Right hindlimb (tissue), 1 donor: ENCODE measurements at places on chromosomes 4 and X.

DNA sequence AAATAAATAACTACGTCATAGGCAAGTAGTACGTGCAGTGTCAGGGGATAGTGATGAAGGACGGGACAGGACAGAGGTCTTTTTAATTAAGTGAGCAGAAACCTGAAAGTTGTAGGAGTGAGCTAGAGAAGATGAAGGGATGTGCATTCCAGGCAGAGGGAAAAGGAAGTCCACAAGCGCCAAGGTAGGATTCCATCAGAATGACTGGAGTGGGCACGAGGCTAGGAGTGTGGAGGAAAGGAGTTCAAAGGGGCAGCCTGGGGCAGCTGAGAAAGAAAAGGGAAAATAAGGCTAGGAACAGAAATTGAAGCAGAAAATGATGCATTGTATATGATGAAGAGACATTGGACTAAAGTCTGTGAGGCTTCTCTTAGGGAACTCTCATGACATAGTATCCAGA lies 192.2 kb upstream of the TLL1 start:
- no peak for DNase-seq

- DNase-seq, result no peak
Observed at GRCh38 chr4:37481547-37482122, 204.5 kb downstream of the RELL1 start.

- no peak for DNase-seq
Observed at GRCh38 chr4:176090115-176090514, 24.5 kb downstream of the WDR17 start.

- no peak for DNase-seq
Observed at GRCh38 chr4:87844452-87844851, 11.7 kb downstream of the MEPE start.

GRCh38 chr4:171948038-171948437 lies 134.8 kb downstream of the GALNTL6 start:
- no peak for DNase-seq

DNA sequence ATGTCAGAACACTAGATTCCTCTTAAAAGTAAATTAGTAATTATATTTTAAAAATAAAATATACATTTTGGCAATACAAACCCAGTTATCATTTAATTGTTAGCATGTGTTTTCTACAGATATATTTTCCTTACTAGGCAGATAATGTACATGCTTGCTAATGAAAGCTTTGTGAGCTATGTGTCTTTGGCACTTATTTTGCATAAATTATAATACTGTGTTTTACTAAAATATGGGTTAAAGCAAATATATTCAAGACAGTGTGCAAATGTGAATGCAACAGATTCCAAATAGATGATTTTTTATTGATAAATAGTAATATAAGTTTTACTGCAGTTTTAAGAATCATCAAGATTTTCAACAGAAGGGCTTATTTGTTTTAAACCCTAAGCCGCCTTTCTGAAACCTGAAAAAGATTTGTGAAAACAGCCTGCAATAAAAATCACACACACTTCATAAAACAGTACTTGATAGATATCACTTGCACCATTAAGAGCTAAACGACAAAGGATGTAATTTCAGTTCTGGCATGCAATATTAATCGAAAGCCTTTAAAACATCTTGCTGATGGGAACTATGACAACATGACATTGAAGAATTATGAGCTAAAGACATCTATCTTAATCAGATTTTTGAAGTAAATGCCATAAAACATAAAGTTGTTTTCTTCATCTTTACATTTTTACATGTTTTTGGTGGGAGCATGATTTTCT lies 333.3 kb downstream of the DCTD start:
- no peak for DNase-seq

DNA sequence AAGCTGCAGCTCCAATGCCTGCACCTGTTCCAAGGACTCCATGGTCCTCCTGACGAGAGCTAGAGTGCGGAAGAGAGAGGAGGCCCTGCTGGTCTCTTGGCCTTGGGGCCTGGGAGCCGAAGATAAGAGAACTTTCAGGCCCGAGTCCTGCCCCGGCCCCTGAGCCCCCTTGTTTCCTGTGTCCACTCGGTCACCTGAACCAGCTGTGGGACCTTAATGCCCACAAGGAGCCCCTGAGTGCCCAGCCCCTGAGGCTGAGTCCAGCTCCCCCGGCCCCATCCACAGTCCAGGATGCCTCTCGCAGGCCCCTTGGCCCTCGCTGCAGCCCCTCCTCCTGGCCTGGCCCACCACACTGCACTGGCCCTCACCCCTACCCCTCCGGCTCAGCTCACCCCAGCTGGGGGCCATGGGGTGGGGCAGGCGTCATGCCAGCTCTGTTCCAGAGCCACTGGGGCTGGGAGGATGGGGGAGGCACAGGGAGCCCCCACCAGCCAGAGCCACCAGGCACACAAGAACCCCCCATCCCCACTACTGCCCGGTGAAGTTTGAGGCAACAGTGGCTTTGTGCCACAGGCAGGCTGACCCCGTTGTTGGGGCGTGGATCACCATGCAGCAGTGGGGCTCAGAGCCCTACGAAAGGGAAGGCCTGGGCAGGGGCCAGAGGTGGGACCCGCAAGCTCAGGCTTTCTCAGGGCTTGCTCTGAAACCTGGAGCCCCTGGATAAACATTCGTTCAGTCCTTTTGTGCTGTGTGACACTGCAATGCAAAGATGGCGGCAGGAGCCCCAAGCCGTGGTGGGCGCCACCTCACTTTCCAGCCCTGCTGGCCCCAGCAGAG lies 14.1 kb downstream of the NAT8L start:
- peak; percentile 17 for DNase-seq

- DNase-seq, result no peak
Observed at GRCh38 chr4:1294891-1295290, 5.2 kb downstream of the MAEA start.

DNA sequence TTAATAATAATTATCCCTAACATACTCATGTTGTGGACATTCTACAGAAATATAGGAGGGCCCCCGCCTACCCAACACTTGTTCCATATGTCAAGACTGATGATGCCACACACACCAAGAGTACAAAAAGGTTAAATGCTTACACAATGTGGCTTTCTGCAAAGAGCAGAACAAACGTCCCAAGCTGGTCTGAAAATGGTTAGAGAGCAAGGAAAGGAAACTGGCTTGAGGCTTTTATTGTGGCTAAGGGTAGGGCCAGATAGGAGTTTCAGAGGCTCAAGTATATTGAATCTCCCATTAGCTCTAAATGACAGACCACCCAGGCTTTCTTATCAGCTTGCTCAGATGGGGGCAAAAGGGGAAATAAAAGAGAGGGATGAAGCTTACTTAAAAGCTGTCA lies 134.1 kb upstream of the C1QTNF7 start:
- no peak for DNase-seq

DNA sequence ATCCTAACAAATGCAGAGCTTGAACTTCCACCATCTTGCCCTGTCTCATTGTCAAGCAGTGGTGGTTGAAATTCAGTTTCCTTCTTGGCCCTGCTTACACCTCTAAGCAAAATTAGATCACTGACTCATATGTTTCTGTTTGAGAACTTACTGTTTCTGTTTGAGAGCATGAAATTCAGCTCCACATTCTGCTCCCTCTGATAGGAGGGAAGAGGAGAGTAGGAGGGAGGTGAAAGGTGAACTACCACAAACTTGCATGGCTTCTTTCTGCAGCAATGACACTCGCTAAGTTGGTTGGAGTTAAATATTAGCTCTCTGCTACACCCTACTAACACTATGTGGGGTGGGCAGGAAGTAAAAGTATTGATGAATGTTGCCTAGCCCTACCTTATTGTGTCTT lies 117.8 kb upstream of the EDA2R start:
- DNase-seq, result no peak

GRCh38 chrX:19715711-19716638 lies 171.4 kb downstream of the SH3KBP1 start:
- DNase-seq, result no peak
